ENCODE measurements at places on chromosomes 16 and 17.

- no peak for DNase-seq
Observed at GRCh38 chr17:82483836-82484235, 25.3 kb downstream of the NARF start.

DNA sequence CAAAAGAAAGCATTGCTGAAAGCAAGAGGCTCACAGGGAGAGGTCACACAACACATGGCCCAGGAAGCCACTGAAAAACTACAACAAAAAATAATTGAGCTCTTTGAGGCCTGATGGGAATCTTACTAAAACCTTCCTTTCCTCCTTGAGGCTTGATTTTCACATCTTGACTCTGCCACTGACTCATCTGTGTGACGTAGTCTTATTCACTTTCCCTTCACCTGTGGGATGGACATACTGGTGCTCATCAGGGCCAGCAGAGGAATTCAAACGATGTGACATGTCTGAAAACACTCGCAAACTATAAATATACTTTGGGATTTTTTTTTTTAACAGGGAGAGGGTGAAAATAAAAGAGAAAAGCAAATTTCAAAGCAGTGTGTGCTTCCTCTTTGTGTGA is 78.3 kb upstream of the ASIC2 start:
- no peak for DNase-seq

- DNase-seq, result no peak
Observed at GRCh38 chr17:19720631-19721426, 4.4 kb upstream of the SLC47A2 start.

- no peak for DNase-seq
Observed at GRCh38 chr17:48994549-48995303, 2.5 kb upstream of the IGF2BP1 start.

GRCh38 chr16:88665570-88665969 is 2.7 kb upstream of the MVD start:
- no peak for DNase-seq

DNA sequence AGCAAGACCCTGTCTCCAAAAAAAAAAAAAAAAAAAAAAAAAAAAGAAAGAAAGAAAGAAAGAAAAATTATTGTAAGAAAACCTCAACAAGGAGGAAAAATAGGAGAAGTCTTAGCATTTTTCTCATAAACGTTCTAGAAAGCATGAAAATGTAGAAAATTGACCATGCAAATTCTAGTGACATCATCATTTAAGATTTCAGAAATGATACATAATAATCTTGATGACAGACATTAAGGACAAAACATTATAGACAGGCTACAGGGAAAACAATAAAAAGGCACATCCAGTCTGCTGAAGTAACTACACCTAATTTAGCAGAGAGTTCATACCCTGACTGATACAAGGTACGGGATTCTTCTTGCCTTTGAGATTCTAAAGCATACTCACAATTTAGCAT is 21.9 kb downstream of the MED13 start:
- DNase-seq, result no peak

GRCh38 chr17:76925441-76925891 is 57.3 kb downstream of the MGAT5B start:
- no peak for DNase-seq

DNA sequence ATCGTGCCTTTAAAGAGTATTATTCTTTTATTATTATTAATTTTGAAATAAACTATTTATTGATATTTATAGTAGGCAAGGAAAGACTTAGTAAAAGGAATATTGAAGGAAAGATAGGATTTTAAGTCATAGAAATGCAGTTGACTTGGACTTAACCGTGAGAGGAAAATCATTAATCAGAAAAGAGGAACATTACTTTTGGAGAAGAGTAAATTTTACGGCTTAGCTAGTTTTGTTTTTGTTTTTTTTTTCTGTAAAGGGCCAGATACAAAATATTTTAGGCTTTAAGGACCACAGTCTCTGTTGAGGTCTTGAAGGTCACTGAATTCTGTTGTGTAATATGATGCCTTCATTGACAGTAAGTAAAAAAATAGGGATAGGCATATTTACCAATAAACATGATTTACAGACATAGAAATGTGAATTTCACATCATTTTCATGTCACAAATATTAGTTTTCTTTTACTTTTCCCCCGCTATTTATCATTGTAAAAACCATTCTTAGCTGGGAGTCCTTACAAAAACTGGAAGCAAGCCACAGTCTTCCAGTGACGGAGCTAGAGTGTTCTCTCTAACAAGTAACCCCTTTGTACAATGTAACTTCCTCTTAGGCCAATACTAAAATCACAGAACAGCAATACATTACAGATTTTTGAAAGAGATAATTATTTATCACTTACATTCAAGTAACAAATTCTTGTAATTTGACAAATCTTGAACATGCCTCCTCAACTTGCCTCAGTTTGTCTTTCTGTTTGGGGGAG is 2.3 kb upstream of the KCNJ16 start:
- DNase-seq, result no peak

DNA sequence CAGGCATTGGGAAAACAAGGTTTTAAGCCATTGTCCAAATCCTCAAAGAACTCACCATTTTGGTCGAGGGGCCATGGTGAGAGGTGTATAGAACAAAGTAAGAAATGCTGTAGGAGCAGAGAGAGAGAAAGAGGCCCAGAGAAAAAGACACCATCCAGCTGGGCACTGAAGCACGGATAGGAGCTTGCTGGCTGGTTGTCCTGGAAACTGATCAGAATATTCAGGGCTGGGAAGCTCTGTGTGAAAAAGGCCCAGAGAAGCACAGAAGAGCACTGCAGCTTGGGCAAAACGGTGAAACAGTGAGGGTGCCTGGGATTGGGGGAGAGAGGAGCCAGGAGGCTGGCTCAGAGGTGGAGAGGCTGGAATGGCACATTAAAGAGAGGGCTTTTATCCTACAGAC is 16.5 kb downstream of the HS3ST3B1 start:
- no peak for DNase-seq

DNA sequence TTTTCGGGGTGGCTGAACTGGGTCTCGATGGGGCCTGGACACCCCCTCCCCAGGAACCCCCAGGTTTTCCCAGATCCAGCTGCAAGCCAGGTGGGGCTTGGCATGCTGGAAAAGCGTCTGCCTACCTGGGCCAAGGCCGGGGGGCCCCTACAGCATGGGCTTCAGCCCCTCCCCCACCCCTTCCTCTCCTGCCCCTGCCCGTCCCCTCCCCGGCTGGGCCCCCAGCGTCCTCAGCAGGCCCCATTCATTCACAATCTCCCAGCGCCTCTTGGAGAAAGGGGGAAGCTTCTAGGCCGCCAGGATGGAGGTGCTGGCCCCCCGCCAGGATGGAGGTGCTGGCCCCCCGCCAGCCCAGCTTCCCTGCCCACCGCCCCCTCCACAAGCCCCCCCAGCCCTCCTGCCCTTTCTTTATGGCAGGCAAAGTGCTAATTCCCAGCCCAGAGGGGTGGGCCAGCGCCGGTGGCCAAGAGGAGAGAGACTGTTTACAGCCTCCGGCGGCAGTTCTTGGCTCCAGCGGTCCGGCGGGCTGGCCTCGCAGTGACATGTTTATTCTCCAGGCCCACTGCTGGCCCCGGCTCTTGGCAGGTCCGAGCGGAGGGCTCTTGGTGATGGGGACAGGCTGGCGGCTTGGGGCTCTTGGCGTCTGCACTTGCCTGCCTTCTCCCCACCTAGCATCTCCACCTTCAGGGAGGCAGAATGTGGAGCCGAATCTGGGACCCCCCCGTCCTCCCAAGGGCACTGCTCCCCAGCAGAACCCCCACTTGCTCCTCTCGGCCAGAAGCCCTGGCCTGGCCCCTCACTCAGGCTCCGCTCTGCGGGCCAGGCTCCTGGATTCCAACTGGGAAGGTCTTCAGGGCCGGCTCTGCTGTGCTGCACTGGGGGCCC is 94.4 kb upstream of the CIBAR2 start:
- DNase-seq, result no peak

DNA sequence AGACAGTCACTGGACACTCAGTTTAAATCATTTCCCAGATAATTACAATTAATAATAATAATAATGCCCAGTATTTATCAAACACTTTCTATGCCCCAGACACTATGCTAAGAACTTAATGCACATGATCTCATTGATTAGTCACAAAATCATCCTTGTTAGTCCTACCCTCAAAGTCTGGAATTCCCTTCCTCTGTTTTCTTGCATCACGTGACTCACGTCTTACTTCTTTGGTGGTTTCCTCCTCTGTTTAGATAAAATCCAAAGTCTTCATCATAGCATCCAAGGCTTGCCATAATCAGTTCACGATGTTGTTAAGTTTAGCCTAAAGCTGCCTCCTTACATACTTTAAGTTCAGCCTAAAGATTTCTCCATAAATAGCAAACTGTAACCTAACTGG is 471.9 kb downstream of the PMP22 start:
- no peak for DNase-seq

GRCh38 chr17:10429421-10430045 is 7.8 kb upstream of the MYH8 start:
- no peak for DNase-seq

- no peak for DNase-seq
Observed at GRCh38 chr17:77394540-77395295, 253.9 kb downstream of the SEC14L1 start.

- DNase-seq, result no peak
Observed at GRCh38 chr17:32763855-32764439, 113.0 kb downstream of the MYO1D start.

DNA sequence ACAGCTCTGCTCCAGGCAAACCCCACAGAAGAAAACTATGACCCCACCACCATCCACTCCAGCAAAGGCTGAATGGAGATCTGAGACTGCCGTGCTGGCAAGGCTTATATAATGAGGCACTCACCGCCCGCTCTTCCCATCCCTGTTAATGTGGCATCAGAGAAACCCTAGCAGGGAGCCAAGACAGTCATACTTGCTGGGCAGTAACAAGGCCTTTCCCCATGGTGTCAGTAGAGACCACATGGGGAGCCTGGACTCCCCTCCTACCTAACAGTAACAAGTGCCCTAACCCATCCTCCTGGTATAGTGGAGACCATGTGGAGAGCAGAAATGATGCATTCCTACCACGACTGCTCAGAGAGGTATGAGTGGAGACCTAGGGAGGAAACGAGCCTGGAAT is 235.2 kb downstream of the C16orf78 start:
- DNase-seq, result no peak

GRCh38 chr16:53509906-53510703 is 7.1 kb upstream of the AKTIP start:
- no peak for DNase-seq

DNA sequence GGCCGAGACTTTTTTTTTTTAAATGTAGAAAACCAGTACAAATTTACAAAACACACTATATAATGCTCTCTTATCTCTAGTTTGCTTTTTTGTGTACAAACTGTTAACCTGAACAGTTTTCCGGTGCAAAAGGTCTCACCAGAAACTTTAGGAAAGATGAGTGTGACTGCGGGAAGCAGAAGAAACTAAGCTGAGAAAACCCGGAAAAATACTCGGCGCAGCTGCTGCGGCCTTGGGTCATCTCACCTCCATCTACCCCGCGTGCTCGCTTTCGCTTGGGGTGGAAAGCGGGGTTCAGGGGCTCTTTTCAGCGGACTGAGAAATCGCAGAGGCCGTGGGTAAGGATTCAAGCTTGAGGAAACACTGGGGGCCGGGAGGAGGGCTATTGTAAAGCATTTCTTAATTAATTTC is 1.8 kb downstream of the SALL1 start:
- no peak for DNase-seq

DNA sequence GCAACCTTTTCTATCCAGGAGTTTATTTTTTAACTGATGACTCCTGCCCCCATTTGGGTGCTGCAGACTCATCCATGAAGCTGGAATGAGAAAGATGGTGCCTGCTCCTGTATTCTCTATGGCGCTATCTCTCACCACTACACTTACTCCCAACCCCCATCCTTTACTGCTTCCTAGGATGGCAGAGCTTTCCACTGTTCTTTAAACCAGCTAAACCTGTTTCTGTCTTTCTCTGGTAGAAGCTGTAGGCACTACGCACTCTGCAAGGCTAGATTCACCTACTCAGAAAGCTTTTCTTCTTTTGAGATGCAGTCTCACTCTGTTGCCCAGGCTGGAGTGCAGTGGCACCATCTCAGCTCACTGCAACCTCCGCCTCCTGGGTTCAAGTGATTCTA is 47.0 kb downstream of the ADAMTS18 start:
- DNase-seq, result no peak

DNA sequence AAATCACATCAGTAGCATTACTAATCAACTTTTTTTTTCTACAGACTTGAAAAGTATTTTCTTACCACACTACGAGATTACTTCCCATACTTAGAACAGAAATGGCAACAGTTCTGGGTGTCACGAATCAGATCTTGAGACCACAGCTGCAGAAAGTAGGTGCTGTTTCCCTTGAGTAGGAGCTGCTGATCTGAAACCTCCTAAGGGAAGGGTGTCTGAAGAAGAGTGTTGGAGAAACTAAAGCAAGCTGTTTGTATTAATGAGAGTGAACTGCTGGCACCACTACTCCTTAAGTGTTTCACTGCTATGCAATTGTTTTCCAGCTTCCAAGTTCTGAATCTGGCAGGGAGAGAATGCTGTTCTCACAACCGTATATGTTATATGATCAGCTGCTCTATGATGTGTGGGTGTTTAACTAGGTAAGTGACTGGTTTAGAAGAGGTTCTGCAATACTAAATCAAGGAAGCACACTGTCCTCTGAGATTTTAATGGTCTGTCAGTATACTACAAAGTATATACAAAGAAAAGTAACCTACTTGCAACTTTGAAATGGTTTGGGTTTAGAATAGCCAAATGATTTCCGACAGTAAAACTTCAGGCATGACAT is 3.3 kb downstream of the ZNF652 start:
- DNase-seq, result no peak

DNA sequence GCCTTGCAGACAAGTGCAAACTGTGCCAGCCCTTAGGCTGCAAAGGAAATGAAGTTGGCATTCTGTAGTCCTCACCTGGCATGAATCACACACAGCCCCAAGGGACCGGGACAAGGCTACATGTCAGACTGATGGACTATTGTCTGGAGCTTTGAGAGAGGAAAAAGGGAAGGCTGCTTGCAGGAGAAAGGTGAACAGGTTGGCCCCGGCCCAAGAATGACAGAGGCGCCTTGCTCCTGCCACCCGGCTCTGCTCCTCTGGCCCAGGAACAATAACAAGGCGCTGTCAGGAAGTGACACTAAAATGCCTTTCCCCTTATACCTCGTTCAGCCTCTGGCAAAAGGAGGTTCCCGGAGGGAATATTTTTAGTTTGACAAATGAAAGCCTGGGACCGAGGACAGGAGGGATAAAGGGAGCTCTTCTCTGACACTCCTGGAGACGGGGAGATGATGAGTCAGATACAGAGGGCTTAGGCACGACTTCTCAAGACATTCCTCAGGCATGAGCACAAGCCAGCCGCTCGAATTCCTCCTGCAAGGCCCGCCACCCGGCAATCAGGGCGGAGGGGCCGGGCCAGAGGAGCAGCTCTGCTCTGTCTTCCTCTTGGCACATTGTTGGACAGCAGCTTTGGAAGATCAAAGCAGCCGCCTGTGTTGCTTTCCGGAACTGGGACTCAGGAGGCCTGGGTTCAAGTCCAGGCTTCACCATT is 105.8 kb downstream of the NOG start:
- no peak for DNase-seq

Measured in omental fat pad (tissue), 4 donors.